ENCODE measurements at places on chromosomes 7 and 10.

- no peaks in the 10 kb centered on the region for H3K36me3 ChIP-seq
- H3K4me3 ChIP-seq, result no peak overlapping the region
- no peaks in the 10 kb centered on the region for H3K4me1 ChIP-seq
- DNase-seq, result no peak
Observed at GRCh38 chr7:113109718-113110117, 8.6 kb downstream of the SMIM30 start.

DNA sequence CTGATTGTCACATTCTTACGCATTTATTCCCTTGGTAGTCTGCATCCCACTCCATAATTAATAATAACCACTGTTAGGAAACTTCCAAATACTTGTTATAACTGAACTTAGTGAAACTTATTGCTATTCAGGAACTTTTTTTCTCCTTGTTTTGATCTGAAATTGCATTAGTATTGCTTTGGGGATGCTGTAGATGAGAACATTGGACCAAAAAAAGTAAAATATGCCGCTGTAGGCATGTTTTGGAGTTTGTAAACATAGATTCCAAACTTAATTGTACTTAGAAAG lies 1.7 kb downstream of the PPP1R9A start:
- no peak overlapping the region for H3K27ac ChIP-seq
- DNase-seq, result no peak
- no peak overlapping the region for H3K4me3 ChIP-seq
- H3K4me1 ChIP-seq, result no peaks in the 10 kb centered on the region
- H3K36me3 ChIP-seq, result no peaks in the 10 kb centered on the region
- peaks cover 30% of the 10 kb centered on the region for H3K27me3 ChIP-seq

DNA sequence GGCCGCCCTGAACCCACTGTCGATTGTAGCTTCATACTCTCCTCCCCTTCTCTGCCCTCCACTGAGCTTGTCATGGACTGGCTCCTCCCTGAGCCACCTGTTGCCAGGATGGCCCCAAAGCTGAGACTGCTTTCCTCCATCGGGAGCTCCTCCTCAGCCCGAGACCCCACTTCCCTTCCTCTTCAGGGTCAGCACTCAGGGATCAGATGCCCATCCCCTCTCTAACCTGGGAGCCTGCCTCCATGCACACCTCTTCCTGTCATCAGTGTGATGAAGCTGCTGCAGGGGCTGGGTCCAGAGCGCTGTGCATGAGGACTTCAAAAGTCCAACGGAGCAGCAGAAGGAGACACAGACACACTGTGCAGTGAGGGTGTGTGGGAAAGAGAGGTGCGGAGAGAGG lies 201.1 kb downstream of the WDR37 start:
- H3K4me3 ChIP-seq, result no peak overlapping the region
- no peaks in the 10 kb centered on the region for H3K36me3 ChIP-seq
- H3K27me3 ChIP-seq, result no peaks in the 10 kb centered on the region
- DNase-seq, result no peak
- no peaks in the 10 kb centered on the region for H3K4me1 ChIP-seq

DNA sequence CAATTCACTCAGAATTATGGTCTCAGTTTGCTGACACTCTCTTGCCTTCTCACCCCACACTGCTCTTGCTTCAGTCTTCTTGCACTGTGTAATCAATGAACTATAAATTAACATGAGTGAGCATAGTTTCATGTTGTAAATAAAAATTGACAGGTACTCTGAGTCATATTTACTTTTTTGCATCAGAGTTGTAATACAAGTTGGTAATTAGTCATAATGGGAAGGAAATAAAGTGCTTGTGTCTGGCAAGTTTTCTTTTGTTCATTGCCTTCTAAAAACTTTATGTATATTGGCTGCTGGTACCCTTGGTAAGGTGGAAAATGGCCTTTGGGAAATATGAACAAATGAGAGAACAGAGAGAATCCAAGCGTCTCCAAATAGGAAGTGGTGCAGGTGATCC lies 169.3 kb upstream of the MAGI2 start:
- no peak overlapping the region for H3K27ac ChIP-seq
- H3K27me3 ChIP-seq, result no peaks in the 10 kb centered on the region
- DNase-seq, result no peak
- H3K4me3 ChIP-seq, result no peak overlapping the region
- H3K4me1 ChIP-seq, result no peaks in the 10 kb centered on the region

GRCh38 chr7:82382276-82382675 lies 61.3 kb downstream of the CACNA2D1 start:
- no peaks in the 10 kb centered on the region for H3K36me3 ChIP-seq
- no peaks in the 10 kb centered on the region for H3K4me1 ChIP-seq
- H3K4me3 ChIP-seq, result no peak overlapping the region
- H3K27ac ChIP-seq, result no peak overlapping the region

DNA sequence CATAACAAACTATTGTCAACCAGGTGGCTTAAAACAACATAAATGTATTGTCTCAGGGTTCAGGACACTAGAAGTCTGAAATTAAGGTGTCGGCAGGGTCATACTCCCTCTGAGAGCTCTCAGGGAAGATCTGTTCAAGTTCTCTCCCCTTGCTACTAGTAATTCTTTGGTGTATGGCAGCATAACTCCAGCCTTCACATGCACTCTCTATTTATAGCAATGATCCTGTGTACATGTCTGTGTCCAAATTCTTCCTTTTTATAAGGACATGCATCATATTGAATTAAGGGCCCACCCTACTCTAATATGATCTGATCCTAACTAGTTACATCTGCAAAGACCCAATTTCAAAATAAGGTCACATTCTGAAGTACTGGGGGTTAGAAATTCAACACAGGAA lies 27.2 kb downstream of the CACNA2D1 start:
- H3K27ac ChIP-seq, result no peak overlapping the region
- no peak overlapping the region for H3K4me3 ChIP-seq

DNA sequence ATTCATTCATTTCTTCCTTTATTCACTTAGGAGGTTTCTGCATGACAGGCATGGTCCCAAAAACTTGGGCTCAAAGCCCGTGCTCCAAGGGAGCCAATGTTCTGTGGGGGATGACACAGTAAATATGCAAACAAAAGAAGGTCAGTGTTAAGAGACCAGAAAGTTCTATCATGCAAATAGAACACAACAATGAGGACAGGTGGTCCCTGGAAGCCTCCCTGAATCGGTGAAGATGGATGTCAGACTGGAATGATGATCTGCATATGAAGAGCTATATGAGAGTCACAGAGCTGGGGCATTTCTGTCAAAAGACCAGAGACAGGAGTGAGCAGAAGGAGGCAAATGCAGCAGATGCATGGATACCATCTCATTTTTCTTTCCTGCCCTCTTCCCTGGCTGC lies 129.0 kb downstream of the ABCA13 start:
- H3K4me1 ChIP-seq, result peaks cover 4% of the 10 kb centered on the region
- no peaks in the 10 kb centered on the region for H3K27me3 ChIP-seq
- no peak overlapping the region for H3K27ac ChIP-seq
- no peak for DNase-seq

DNA sequence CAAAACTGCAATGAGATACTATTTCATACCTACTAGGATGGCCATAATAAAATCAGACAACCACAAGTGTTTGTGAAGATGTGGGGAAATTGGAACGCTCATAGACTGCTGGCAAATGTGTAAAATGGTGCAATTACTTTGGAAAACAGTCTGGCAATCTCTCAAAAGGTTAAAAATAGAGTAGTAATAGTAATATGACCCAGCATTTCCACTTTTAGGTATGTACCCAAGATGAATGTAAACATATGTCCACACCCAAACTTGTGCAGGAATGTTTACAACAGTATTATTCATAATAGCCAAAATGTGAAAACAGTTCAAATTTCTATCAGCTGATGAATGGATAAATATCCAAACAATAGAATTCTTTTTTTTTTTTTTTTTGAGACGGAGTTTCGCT lies 731.6 kb upstream of the ANKRD30A start:
- no peaks in the 10 kb centered on the region for H3K36me3 ChIP-seq
- H3K4me3 ChIP-seq, result no peak overlapping the region
- no peak for DNase-seq
- no peaks in the 10 kb centered on the region for H3K4me1 ChIP-seq
- H3K27ac ChIP-seq, result no peak overlapping the region

DNA sequence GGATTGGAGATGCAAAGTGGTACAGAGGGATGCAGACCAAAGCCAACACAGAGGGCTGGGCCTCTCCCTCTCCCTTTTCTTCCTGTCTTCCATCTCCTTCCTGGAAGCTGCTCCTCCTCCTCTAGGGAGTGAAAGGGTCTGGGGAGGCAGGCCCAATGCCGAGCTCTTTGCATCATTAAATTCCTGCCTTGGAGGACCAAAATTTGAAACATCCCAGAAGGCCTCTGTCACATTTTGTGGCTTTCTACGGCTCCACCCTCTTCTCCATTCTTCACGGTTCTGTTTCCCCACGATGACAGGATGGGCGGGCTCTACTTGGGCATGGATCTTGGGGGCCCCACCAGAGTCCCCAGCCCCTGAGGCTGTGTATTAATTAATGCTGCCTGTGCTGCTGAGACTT lies 76.4 kb downstream of the NEURL1 start:
- peaks cover 69% of the 10 kb centered on the region for H3K27me3 ChIP-seq
- H3K4me3 ChIP-seq, result no peak overlapping the region
- no peak overlapping the region for H3K27ac ChIP-seq

GRCh38 chr7:92517631-92518030 lies 10.7 kb downstream of the PEX1 start:
- H3K27ac ChIP-seq, result no peak overlapping the region
- H3K36me3 ChIP-seq, result peaks cover 6% of the 10 kb centered on the region
- peak; percentile 64 for DNase-seq

DNA sequence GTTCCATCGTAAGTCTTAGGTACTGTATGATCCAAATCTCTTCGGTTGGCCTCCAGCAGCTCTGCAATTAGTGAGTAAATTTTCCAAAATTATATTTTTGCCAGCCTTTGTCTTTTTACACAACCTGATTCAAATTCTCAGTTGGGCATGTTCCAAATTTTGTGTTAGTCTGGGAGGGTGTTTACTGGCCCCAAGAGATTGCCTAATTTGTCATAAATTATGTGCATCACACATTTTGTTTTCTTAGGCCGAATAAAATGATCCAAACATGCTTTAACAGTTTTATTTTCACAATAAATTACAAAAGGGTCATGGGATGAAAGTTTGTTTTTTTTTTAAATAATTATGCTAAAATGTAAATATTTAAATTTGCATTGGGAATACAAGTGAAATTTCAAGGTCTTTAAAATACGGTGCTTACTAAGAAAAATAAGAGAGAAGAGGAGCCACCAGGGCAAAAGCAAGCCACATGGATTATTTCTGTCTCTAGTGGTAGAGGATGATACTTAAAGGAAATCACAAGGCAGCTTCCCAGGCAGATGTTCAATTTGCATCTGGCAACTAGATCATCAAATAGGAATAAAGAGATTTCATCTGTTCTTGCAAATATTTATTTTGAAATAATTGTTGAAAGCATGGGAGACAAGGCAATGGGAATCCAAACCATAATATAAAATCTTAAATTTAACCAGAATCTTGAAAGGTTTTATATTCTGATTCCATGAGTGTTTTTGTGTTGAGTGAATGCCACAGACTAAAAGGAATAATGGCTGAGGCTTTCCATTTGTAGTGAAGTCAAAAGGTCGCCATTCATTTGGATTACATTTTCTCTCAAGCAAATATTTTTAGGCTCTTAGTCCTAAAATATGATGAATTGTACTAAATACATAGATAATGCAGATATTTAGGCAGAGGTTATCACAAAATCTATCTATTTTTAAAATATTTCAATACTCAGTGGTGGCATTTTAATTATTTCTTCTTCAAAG lies 111.1 kb downstream of the MDFIC start:
- H3K27ac ChIP-seq, result no peak overlapping the region
- H3K4me1 ChIP-seq, result no peaks in the 10 kb centered on the region
- no peaks in the 10 kb centered on the region for H3K36me3 ChIP-seq

DNA sequence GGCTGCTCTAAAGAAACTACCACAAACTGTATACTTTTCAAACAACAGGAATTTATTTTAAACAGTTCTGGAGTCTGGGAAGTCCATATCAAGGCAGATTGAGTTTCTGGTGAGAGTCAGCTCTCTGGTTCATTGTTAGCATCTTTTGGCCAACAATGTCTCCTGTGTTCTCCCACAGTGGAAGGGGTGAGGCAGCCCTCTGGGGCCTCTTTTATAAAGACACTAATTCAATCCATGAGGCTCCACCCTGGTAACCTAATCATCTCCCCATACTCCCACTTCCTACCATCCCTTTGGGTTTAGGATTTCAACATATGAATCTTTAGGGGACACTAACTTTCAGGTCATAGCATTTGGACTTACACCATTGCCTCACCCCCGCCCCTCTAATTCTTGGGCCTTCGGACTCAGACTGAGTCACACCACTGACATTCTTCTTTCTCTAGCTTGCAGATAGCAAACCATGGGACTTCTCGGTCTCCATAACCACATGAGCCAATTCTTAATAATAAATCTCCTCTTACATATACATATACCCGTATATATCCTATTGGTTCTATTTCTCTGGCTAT lies 64.3 kb upstream of the ANTXRL start:
- H3K36me3 ChIP-seq, result no peaks in the 10 kb centered on the region
- no peak overlapping the region for H3K27ac ChIP-seq
- H3K4me3 ChIP-seq, result no peak overlapping the region
- H3K4me1 ChIP-seq, result no peaks in the 10 kb centered on the region
- peak; percentile 56 for DNase-seq
- peaks cover 12% of the 10 kb centered on the region for H3K27me3 ChIP-seq

DNA sequence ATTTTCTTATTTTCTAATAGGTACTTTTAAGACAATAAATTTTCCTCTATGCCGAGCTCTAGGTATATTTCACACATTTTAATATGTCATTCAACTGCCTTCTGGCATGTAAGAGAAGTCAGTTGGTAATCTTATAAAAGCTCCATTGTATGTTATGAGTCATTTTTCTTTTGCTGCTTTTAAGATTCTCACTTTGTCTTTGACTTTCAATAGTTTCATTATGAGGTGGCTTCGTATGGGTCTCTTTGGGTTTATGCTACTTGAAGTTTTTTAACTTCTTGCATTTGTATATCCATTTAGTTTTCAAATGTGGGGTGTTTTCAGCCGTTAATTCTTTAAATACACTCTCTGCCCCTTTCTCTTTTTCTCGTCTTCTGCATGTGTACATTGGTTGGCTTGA lies 80.5 kb downstream of the ABCA13 start:
- H3K27me3 ChIP-seq, result no peaks in the 10 kb centered on the region
- peak; percentile 59 for DNase-seq
- H3K4me3 ChIP-seq, result no peak overlapping the region
- H3K36me3 ChIP-seq, result no peaks in the 10 kb centered on the region

GRCh38 chr7:151137791-151138152 lies 29.7 kb downstream of the GBX1 start:
- no peak overlapping the region for H3K4me3 ChIP-seq
- H3K36me3 ChIP-seq, result peaks cover 76% of the 10 kb centered on the region
- DNase-seq, result no peak
- H3K27ac ChIP-seq, result no peak overlapping the region

GRCh38 chr10:15059914-15060313 lies 16.2 kb downstream of the OLAH start:
- H3K36me3 ChIP-seq, result no peaks in the 10 kb centered on the region
- no peaks in the 10 kb centered on the region for H3K27me3 ChIP-seq
- no peak overlapping the region for H3K27ac ChIP-seq
- no peaks in the 10 kb centered on the region for H3K4me1 ChIP-seq
